Fibroblast of the conjunctiva (primary cell): ENCODE measurements at places on chromosomes 4 and X.

DNA sequence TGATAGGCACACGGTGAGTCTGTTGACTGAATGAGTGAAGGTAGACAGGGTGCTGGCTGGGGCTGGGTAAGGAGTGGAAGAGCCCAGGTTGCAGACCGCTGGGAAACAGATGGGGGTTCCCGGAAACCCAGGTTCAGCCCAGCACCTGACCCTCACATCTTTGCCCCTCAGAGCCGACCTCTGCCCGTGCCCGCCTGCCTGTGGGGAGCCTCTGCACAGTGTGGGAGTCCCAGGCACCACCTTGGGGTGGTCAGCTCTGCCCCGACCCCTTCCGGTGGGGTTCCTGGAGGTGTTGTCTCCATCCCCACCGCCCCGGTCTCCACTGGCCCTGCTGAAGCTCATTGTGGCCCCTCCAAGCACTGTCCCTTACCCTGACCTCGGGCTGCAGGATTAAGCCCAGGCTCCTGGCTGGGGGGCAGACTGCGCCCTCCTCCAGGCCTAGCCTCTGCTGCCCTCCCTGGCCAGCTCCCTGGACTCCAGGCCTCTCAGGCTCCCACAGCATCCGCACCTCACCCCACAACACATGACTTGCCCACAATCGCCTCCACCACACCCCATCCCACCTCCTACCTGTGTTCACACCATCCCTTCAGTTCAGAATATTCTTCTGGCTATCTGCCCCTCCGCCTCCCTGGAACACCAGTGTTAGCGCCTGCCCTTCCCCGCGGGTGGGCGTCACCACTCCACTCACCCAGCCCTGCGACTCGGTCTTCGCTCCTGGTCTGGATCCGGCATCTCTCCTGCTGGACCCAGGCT, 21.4 kb downstream of the HMX1 start:
- DNase-seq: no peak

DNA sequence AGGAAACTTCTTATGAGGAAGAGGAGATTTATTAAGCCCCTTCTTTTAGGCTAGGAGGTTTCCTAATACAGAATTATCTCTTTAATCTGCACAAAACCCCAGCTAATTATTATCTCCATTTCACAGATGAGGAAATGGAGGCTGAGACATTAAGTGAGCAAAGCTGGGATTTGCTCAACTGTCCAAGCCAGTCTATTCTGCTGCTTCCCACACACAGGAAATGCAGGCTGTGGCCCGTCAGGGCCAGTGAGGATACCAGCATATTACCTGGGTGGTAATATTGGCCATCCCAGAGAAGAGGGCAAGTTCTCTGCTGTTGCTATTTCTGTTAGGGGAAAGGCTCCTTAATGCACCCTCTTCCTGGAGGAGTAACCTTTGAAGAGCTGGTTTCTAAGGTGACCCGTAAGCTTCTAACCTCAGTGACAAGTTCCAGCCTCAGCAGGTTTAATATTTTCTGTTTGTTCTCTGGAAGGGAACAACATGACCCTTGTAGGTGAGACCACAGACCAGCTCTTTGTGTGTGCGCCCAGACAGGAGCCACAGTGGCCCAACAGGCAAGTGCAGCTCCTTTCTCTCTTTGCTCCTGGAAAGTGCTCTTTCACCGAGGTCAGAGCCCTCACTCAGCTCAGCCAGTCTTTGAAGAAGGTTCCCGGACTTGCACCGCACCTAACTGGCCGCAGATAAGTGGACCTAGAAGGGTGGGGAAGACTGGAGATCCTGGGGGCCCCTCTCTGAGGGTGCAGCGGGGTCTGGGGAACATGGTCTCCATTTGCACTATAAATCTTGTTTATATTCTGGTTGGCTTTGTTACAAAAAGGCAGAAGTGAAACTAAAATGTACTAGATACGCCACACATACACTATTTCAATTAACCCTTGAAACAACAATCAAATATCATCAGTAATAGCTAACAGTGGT, 35.5 kb downstream of the TBC1D9 start:
- DNase-seq: no peak

DNA sequence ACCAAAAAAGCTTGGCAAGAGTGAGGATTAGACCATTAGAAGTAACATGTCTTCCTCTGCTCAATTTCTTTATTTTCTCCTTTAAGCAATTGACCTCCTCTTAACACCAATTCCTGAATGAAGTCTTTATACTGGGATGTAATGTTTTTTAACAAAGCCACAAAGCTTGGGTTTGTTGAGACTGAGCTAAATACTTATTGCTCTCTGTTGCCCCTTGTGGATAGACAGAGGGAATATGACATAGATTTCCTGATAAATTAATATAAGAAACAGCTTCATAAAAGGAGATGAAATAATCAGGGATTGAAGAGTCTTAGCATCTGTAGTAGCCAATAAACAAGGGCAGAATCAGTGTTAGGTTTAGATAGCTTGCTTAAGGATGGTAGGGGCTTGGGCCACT, 57.6 kb downstream of the CCDC160 start:
- DNase-seq: no peak

DNA sequence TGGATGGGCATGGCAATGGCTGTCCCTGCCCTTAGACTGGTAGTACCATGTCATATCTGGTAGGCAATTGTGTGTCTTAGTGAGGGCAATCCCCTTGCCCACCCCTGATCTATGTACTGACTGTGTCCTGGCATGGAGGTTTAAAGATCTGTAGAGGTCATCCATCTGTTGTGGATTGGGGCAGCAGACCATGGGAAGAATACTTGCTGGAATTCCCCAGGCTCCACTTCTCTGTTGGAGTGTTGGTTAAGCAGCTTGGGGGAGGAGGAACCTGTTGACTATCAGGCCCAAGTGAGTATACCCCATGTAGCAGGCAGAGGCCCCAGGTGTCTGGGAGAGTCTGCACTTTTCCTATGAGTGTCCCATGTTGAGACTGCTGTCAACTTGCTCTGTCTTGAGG, 246.7 kb upstream of the DIPK2B start:
- DNase-seq: no peak

DNA sequence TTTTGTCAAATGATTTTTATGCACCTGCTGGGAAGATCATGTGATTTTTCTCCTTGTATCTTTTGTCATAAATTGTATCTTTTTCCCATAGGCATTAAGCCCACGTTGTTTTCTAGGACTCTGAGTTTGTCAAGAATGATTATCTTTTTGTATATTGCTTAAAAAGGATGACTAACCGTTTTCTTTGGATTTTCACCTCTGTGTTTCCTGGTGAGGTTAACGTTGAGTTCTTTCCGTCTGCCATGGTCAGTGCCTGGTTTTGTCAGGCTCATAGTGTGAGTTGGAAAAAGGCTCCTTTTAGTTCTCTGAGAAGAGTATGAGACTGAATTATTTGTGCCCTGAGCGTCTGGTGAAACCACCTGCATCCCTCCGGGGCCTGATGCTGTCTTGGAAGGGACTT, 21.9 kb downstream of the PCGF3 start:
- DNase-seq: no peak

DNA sequence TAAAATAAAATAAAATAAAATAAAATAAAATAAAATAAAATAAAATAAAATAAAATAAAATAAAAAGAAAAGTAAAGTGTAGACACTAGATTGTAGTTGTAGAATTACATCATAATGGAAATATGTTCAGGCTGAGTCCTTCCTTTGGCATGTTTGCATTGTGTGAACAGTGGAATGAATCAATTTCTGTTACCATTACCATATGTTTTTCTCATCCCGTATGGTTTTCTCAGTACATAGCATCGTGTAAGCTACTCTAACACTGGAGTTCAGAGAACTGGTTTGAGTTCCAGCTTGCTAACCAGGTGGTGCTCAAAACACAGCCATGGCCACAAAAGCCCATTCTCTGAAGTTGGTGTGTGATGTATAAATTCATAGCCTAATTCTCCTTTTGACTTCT, 45.9 kb downstream of the USP11 start:
- peak; percentile 5 for DNase-seq
